T-cell (primary cell): ENCODE measurements at places on chromosomes 7 and 10.

- no peak for DNase-seq
These were observed 1.9 kb upstream of the EBF3 start for GRCh38 chr10:129965959-129966358.

DNA sequence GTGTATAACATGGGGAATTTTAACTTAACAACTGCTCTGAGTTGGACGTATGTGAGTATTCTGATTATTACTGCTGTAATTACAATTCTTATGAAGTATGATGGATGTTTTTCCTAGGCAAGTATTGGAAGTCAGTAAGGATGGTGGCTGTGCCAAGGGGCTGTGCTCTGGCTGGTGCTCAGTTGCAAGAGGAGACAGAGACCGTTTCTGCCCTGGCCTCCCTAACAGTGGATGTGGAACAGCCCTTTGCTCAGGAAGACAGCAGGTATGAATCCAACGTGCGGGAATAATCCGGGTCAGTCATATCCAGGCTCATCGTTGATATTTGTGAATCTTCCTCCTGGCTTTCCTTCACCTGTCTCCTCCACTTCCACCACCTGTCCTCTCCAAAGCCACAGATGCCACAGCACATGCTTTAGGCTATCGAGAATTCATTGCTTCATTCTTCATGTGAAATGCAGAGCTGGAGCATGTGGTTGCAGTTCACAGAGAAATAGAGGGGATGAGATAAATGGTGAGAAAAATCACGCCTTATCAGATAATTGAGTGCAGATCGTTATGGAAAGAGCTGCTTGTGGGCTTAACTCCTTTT lies 141.7 kb downstream of the TWIST1 start:
- no peak for DNase-seq

DNA sequence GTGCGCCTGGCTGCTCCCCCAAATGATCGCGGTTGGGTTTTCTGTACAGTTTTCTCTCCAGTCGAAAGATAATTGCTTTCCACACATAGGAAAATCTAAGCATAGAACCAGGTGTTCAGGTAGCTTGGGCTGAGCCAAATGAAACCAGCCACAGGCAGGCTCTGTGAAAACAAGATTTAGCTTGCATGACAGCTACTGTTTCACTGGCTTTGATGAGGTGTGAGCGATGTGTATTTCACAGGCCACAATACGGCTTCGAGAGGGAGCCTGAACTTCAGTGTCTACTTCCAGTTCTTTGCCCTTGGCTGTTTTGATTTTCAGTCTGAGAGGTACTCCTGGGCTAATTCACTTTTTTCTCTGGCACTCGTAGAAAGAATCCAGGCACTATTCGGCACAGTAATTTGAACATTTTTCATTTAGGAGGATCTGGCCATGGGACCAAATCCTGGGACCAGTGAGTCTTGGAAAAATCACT lies 110.5 kb downstream of the JCAD start:
- no peak for DNase-seq

GRCh38 chr7:158956805-158957509 lies 100.6 kb downstream of the DYNC2I1 start:
- DNase-seq: no peak

GRCh38 chr7:314853-315252 lies 24.9 kb downstream of the FOXL3 start:
- no peak for DNase-seq
